ENCODE measurements at places on chromosomes 7 and 10.

- DNase-seq, result no peak
Observed at GRCh38 chr10:22805304-22805703, 90.9 kb upstream of the PIP4K2A start.

- no peak for DNase-seq
Observed at GRCh38 chr7:26458466-26459145, 166.9 kb downstream of the SNX10 start.

DNA sequence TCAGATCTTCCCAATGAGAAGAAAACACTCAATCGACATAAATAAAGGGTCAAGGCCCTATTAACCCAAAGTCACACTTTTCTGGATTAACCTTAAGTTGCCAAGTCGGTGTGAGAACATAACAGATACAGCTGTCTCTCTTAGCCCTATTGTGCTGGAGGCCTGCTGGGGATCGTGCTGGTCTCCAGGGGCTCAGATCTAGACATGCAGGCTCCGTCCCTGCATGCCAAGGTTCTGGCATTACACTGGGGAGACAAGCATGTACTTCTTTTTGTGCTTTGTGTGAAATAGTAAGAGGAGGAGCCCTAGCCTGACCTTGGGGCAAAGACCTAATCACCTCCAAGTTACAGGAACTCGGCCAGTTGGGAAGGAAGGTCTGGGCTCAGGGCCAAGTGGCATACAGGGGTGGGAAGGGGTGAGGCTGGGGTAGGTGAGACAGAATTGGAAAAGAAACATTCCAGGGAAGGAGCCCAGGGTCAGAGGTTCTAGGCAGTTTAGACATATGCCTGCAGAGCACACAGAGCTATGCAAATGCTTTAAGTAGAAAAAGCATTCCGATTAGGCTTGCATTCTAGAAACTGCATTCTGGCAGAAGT lies 216.4 kb downstream of the HECW1 start:
- DNase-seq, result no peak

- no peak for DNase-seq
Observed at GRCh38 chr7:38465956-38466355, 165.2 kb downstream of the AMPH start.

DNA sequence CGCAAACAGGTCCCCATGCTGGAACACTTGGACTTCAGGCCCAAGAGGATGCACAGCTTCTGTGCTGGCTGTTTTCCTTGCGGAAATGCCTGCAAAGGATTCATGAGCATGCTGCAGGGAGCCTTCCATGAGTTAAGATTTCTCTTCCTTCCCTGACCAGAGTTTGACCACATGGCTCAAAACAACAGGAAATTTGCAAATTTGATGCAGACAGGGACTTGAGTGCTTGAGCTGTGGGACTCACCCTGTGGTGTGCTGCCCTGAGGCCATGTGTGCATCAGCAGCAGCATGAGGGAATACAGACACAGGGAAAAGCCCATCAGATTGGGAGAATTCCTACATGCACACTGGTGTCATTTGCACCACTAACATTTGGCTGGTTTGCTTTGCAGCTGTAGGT lies 195.4 kb downstream of the CDC14C start:
- no peak for DNase-seq

- DNase-seq, result no peak
Observed at GRCh38 chr10:79074732-79075131, 6.0 kb downstream of the ZMIZ1 start.

- DNase-seq, result no peak
Observed at GRCh38 chr7:39464350-39465054, 101.7 kb upstream of the YAE1 start.

GRCh38 chr10:123760356-123761037 lies 94.3 kb downstream of the GPR26 start:
- no peak for DNase-seq
